ENCODE measurements at places on chromosomes 1 and 21.

GRCh38 chr1:112620377-112620695 is 704 bp downstream of the CAPZA1 start:
- no peaks in the 10 kb centered on the region for H3K27me3 ChIP-seq
- H3K36me3 ChIP-seq, result peaks cover 3% of the 10 kb centered on the region
- H3K27ac ChIP-seq, result peak overlapping the region; percentile 98
- no peak for DNase-seq

- no peak overlapping the region for H3K27ac ChIP-seq
- peak; percentile 30 for DNase-seq
- H3K4me1 ChIP-seq, result no peaks in the 10 kb centered on the region
- H3K4me3 ChIP-seq, result no peak overlapping the region
Observed at GRCh38 chr1:187763976-187764375, 935.2 kb downstream of the PLA2G4A start.

GRCh38 chr1:15918962-15919715 is 56.8 kb downstream of the ZBTB17 start:
- H3K27ac ChIP-seq, result peak overlapping the region; percentile 73
- peaks cover 21% of the 10 kb centered on the region for H3K36me3 ChIP-seq
- H3K4me3 ChIP-seq, result no peak overlapping the region
- peak; percentile 68 for DNase-seq
- no peaks in the 10 kb centered on the region for H3K27me3 ChIP-seq

DNA sequence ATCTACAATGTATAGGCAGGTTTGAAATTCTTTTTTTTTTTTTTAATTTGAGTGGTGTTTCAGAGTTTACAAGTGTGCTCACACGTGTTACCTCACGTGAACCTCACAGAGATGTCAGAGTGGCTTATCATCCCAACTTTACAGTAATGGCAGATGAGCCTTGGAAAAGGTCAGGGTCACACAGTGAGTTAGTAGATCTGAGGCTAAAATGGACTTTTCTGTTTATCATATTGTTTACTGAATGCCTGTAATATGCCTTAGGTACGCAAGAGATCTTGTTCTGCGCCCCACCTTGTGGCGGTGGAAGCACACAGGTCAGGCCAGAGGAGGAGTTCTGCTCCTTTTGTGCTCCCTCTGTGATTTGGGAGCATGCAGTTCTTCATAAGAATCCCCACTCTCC is 80.0 kb downstream of the DYRK1A start:
- H3K36me3 ChIP-seq, result no peaks in the 10 kb centered on the region
- no peak overlapping the region for H3K4me3 ChIP-seq
- peaks cover 39% of the 10 kb centered on the region for H3K4me1 ChIP-seq
- no peak for DNase-seq

DNA sequence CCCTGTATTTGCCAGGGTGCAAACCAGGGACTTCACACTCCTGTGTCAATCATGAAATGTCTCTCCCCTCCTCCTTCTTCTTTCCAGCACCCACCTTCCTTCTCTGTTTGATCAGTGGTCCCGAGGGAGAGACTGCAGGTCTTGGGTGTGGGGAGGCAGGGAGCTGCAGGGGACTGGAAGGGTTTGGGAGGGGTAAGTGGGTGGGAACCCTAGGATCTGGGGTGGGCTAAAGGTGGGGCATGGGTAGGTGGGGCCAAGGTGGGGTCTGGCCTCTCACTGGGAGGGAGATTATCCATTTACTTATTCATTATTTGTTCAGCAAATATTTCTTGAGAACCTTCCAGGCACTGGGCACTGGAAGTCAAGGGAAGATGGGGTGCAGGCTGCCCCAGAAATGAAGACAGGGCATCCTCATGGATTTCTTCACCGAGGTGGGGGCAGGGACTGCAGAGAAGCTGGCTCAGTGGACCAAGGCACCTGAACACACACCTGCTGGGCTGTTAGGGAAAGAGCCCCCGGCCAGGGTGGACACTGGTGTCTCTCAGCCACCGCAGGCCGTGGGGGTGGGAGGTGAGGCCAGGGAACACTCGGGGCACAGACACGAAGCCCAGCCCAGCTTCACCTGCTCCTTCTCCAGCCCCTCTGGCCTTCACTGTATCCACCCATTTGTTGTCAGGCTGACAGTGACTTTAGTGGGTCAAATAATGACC is 193.9 kb upstream of the C1orf174 start:
- no peak overlapping the region for H3K27ac ChIP-seq
- H3K4me3 ChIP-seq, result no peak overlapping the region
- DNase-seq, result no peak
- H3K4me1 ChIP-seq, result no peaks in the 10 kb centered on the region
- H3K27me3 ChIP-seq, result no peaks in the 10 kb centered on the region

DNA sequence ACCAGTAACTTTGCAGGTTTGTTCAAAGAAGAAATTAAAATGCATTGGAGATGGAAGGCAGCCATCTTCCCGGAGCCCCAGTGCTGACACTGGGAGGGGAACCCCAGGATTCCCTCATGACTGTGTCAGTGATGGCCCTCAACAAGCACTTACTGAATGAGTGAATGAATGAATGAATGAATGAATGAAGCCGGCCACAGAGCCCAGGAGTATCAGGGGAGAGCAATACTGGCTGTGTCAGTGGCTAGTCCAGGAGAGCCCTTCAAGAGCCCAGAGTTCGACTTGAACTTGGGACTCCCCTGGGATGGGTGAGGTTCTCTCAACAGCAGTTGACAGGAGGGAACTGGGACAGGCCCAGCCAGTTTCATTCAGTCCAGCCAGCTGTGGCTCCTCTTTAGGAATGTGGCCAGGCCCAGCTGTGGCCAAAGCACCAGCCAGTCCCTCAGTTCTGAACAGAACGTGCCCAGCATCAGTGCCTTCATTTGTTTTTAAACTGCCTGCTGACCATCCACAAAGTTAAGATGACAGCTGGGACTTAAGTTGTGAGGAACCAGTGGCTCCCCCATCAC is 9.2 kb upstream of the ERG start:
- peaks cover 8% of the 10 kb centered on the region for H3K4me1 ChIP-seq
- H3K27ac ChIP-seq, result no peak overlapping the region
- no peak overlapping the region for H3K4me3 ChIP-seq
- H3K27me3 ChIP-seq, result peaks cover 7% of the 10 kb centered on the region
- DNase-seq, result no peak

DNA sequence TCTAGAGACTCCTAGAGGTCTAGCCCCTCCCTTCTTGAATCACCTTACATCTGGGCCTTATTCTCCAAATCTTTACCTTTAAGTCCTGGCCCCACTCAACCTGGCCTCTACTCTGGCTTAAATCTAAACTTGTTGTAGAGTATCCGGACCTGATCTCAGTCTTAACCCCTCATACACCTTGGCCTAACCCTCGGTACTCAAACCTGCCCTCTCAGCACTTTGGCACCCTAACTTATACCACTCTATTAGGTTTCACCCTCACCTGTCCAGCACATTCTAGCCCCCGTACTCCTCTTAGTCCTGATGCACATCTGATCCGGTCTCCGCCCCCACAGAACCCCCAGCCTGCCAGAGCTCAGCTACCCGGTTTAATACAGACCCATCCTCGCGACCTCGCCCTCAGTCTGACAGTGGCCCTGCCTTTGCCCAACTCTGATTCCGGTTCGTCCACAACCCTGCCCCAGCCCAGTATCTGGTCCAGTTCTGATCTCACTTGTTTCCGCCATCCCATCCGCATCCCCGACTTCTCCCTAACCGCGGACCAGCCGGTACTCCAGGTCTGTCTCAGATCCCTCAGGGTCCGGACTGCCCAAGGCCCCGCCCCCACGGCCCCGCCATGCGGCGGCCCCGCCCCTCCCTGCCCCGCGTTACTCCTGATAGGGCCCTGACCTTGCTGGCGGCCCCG is 1.5 kb downstream of the TRIM62 start:
- peaks cover 27% of the 10 kb centered on the region for H3K4me1 ChIP-seq
- H3K4me3 ChIP-seq, result peak overlapping the region; percentile 85
- no peak for DNase-seq

GRCh38 chr1:93652323-93652949 is 29.2 kb downstream of the BCAR3 start:
- H3K27ac ChIP-seq, result no peak overlapping the region
- DNase-seq, result no peak
- no peaks in the 10 kb centered on the region for H3K27me3 ChIP-seq
- H3K4me3 ChIP-seq, result no peak overlapping the region

DNA sequence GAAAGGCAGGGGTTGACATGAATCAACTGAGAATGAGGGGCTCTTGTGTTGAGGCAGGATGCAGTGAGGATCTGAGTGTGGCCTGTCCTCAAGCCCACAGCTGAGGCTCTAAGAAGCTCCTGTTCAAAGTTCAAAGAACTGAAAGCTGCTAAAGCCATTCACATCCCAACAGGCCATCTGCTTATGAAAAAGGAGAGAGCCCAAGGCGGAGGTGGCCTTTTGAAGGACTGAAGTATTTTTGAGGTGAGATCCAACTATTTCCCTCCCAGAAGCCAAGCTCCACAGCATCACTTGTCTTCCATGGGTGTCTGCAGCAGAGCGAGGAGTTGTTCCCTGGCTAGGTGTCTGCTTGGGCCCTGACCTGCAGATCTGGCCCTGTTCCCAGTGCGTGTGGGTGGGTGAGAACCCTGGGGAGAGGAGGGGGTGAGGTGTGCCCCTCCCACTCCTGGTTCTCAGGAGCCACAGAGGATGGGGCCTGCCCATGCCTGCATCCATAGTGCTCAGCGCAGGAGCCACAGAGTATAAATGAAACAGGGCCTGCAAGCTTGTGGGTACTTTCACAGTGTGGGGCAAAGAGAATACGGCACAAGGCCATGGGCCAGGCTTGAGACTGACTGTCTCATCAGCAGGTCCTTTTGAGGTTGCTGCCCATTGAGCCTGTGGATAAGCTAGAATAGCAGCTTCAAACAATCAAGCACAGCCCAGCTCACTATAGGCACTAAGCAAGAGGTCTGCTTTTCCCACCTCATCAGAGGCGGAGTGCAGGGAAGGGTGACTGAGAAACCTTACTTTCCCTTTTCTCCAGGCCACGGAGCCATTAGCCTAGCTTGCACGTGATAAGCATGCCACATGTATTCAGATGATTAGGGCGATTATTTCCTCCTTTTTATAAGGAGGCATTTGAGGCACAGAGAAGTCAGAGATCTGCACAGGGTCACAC is 15.7 kb downstream of the REG4 start:
- peaks cover 3% of the 10 kb centered on the region for H3K27me3 ChIP-seq
- no peak overlapping the region for H3K4me3 ChIP-seq
- peaks cover 11% of the 10 kb centered on the region for H3K4me1 ChIP-seq
- no peak for DNase-seq
- no peaks in the 10 kb centered on the region for H3K36me3 ChIP-seq
- H3K27ac ChIP-seq, result no peak overlapping the region

- no peaks in the 10 kb centered on the region for H3K36me3 ChIP-seq
- no peaks in the 10 kb centered on the region for H3K27me3 ChIP-seq
- DNase-seq, result no peak
- no peak overlapping the region for H3K27ac ChIP-seq
Observed at GRCh38 chr1:169461390-169462000, 24.2 kb downstream of the SLC19A2 start.

GRCh38 chr1:23692308-23692871 is 784 bp downstream of the RPL11 start:
- peak overlapping the region; percentile 92 for H3K4me3 ChIP-seq
- no peak for DNase-seq
- no peaks in the 10 kb centered on the region for H3K27me3 ChIP-seq
- peak overlapping the region; percentile 92 for H3K27ac ChIP-seq
- peaks cover 51% of the 10 kb centered on the region for H3K36me3 ChIP-seq

- H3K27ac ChIP-seq, result no peak overlapping the region
- H3K36me3 ChIP-seq, result no peaks in the 10 kb centered on the region
- peaks cover 2% of the 10 kb centered on the region for H3K27me3 ChIP-seq
- peaks cover 18% of the 10 kb centered on the region for H3K4me1 ChIP-seq
- DNase-seq, result no peak
- H3K4me3 ChIP-seq, result no peak overlapping the region
Observed at GRCh38 chr1:110463725-110464124, 12.8 kb downstream of the PROK1 start.

DNA sequence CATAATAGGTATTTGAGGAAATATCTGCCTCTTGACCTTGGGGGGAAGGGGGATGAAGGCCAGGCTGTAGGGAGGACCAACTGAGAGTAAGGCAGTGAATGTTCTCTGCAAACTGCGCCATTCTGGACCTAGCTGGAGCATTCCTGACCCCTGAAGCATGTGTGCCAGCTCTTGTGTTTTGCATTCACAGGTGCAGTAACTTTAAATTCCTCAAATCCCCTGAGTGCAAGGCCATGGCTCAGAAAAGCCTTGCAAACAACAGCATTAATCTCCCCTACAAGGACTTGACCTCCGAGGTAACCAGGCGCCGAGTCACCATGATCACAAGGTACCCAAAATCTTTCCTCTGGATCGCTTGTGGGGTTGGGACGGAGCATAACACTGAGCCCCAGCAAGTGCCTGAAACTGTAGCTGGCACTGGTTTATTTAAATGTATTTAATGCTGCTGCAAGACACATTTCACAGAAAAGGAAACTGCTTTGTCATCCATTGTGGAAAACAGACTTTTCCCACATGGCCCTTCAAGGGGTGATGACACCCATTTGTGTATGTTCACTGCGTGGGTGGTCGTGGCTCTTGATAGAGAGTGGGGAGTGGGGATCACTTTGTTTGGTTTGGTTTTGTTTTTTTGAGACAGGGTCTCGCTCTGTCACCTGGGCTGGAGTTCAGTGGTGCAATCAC is 1.7 kb downstream of the MYOCOS start:
- no peaks in the 10 kb centered on the region for H3K4me1 ChIP-seq
- H3K27ac ChIP-seq, result no peak overlapping the region
- DNase-seq, result peak; percentile 50

DNA sequence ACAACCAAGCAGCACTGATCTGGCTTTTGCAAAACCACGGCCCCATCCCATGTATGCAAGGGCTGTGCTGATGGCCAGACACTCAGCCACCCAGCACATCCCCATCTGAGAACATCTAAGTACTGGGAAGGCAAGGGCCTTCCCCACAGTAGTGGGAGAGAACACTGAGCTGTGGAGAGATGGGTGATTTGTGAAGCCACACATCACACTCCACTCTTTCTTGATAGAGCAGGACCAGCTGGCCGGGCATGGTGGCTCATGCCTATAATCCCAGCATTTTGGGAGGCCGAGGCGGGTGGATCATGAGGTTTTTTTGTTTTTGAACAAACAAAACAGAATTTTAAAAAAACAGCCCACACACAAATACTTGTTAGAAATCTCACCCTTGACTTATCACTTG is 28.2 kb upstream of the RXRG start:
- H3K27me3 ChIP-seq, result no peaks in the 10 kb centered on the region
- H3K4me1 ChIP-seq, result no peaks in the 10 kb centered on the region
- no peak overlapping the region for H3K4me3 ChIP-seq
- no peaks in the 10 kb centered on the region for H3K36me3 ChIP-seq

GRCh38 chr1:115771847-115772457 is 3.4 kb upstream of the CASQ2 start:
- no peak overlapping the region for H3K27ac ChIP-seq
- peak overlapping the region; percentile 22 for H3K4me3 ChIP-seq
- peak; percentile 85 for DNase-seq
- peaks cover 14% of the 10 kb centered on the region for H3K27me3 ChIP-seq

- H3K36me3 ChIP-seq, result no peaks in the 10 kb centered on the region
- no peaks in the 10 kb centered on the region for H3K27me3 ChIP-seq
- H3K4me1 ChIP-seq, result no peaks in the 10 kb centered on the region
- H3K4me3 ChIP-seq, result no peak overlapping the region
Observed at GRCh38 chr1:75423136-75423535, 187.8 kb downstream of the SLC44A5 start.
